ENCODE measurements at places on chromosomes 2 and 18.

DNA sequence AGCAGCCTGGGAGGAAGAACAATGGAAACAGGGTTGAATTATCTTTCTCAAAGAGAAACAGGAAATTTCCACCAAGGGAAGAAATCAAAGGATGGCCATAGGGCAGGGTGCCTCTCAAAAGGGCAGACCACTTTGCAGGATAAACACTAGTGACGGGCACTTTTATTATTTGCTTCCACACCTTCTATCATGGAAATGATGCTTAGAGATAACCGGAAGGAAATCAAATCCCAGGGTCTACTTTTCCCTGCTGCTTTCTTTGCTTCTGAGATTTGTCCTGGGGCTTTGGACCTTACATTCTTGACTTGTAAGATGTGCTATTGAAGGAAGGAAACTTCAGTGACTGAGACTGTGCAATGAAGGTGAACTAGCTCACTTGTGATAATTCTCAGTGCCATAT, 1.1 kb upstream of the SCN9A start:
- no peak for DNase-seq

DNA sequence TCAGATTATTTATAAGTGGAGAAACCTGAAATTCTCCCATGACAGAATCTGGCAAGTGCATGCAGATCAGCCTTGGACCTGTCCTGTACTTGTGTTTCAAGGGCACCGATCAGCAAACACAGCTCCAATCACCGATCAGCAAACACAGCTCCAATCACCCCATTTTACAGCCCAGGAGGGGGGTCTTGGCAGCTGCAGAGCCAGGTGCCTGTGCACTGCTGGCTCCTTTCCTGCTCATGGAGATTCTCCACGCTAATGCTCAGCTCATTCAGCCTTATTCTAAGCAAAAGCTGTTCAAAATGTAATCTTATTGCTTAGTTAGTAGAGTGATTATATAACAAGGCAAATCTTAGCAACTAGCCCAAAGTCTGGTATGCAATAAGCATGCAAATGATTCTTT, 623.1 kb upstream of the HS6ST1 start:
- DNase-seq, result no peak

DNA sequence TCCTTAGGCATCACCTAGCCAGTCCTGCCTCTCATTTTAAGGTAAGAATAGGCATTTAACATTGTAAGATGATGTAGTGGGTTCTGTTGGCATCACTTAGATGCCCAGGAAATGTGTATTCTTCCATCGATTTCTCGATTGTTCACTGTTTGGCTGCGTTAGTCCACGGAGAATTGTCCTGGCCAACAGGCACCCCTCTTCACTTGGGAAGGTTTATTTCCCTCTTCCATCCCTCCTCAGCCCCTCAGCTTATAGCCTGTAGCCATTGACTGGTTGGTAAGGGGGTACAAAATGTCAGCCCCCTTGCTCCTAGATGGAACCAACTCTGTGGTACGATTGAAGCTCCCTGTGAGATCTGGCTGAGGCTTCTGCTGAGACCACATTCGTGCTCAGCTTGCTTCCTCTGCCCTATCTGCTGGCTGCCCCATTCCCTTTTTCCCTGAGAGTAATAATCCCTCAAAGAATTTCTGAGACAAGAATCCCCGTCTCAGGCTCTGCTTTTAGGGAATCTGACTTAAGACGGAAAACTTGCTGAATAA, 43.4 kb downstream of the PLEKHA3 start:
- no peak for DNase-seq

- no peak for DNase-seq
Observed at GRCh38 chr2:107502539-107502938, 324.2 kb upstream of the RGPD4 start.

GRCh38 chr18:63444580-63444979, 22.3 kb upstream of the VPS4B start:
- no peak for DNase-seq

GRCh38 chr2:68041704-68042245, 21.0 kb downstream of the C1D start:
- DNase-seq, result no peak

GRCh38 chr2:207184348-207184747, 18.6 kb upstream of the KLF7 start:
- no peak for DNase-seq

DNA sequence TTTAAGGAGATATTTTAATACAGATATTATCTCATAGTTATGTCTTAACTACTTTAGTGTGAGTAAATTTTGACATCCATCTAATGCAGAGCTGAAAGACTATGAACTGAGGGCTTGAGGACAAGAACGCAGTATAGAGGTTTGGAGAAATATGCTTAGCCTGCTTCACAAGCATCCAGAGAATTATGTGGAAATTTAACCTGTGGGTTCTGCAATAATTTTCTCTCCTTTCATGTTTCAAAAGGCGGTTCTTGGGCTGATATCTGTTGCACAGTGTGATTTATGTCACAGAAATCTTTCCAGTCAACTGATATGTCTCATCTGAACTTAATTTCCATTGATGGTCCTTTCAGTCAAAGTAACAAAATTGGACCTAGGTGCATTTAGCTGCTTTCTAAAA, 371.9 kb upstream of the VRK2 start:
- DNase-seq, result no peak

GRCh38 chr2:113791697-113792590, 35.5 kb upstream of the SLC35F5 start:
- no peak for DNase-seq

DNA sequence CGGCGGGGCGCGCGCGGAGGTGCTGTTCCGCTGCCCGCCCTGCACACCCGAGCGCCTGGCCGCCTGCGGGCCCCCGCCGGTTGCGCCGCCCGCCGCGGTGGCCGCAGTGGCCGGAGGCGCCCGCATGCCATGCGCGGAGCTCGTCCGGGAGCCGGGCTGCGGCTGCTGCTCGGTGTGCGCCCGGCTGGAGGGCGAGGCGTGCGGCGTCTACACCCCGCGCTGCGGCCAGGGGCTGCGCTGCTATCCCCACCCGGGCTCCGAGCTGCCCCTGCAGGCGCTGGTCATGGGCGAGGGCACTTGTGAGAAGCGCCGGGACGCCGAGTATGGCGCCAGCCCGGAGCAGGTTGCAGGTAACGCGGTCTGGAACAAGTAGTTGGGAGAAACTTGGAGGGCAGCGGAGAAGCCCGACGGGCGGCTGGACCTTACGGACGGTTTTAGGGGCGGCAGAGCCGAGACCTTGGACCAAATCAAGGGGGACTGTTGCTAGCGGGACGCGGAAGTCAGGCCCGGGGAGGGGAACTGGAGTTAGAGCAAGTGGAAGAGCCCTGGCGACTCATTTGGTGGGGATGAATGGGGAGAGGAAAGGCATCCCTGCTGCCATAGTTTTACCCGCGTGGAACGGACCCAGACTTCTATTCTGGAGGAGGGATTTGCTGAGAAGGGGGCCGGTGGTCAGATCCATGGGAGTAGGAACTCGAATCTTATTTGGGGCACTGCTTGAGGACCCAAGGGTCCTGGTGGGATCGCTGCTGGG, 573 bp downstream of the IGFBP2 start:
- DNase-seq, result no peak

GRCh38 chr2:5264361-5264760, 427.8 kb upstream of the SOX11 start:
- DNase-seq, result no peak

All from stimulated activated CD8-positive, alpha-beta memory T cell treated with anti-CD3 and anti-CD28 coated beads, Interleukin-4, amount 100 ng/mL, for 1 hour (primary cell).